Suprapubic skin (tissue), 4 donors: ENCODE measurements at places on chromosomes 5 and 9.

DNA sequence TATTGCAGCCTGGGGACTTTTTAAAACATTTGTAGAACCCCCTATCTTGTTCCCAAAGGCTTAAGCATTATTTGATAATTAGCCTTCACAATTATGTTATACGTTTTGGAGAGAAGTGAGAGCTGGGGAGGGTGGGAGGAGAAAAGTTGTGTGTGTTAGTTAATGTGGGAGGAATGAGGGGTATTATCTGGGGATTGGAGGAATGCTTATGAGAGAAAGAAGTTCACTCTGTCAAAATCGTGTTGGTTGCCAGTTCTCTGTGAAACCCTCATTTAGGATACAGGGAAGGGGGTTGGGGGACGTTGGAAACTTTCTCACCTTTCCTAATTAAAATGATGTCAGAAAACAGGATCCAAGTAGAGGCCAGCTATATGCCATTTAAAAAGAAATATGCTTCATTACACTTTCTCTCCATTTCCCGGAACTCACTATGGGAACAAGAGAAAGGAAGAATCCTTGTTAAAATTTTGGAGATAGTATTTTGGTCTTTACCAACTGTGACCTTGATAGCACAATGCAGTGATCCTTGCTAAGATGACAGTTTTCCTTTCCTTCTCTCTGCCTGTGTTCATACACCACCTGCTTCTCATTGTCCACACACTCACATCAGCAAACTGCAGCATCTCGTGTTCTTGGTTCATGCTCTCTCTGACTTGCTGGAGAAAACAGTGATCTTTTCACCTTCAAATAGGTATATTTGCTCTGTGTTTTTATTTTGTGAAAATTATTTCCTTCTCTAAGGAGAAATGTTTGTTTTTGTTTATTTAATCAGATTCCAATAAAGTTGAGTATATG is 336.7 kb upstream of the CLINT1 start:
- H3K36me3 ChIP-seq, result no peaks in the 10 kb centered on the region
- no peaks in the 10 kb centered on the region for H3K4me1 ChIP-seq
- no peaks in the 10 kb centered on the region for H3K27me3 ChIP-seq
- no peak overlapping the region for H3K27ac ChIP-seq
- DNase-seq, result no peak

- H3K36me3 ChIP-seq, result no peaks in the 10 kb centered on the region
- no peaks in the 10 kb centered on the region for H3K27me3 ChIP-seq
- H3K27ac ChIP-seq, result no peak overlapping the region
- H3K4me1 ChIP-seq, result peaks cover 5% of the 10 kb centered on the region
Observed at GRCh38 chr5:86983208-86983607, 284.5 kb upstream of the RASA1 start.

DNA sequence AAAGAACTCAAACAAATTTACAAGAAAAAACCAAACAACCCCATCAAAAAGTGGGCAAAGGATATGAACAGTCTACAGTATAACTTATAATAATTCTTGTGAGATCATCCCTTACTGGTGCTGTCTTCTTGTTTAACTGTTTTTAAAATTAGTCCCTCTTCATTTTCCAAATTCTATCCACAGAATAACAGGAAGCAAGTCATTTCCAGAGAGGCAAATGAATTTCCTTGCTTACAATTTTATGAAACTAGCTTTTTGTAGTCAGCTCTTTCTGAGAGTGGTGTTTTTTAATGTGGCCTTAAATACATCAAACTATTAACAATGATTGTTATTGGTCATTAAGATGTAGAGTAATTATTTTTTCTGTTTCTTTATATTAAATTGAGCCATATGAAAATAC is 40.6 kb downstream of the FAM174A start:
- H3K36me3 ChIP-seq, result peaks cover 3% of the 10 kb centered on the region
- H3K27ac ChIP-seq, result no peak overlapping the region
- DNase-seq, result no peak
- no peaks in the 10 kb centered on the region for H3K4me1 ChIP-seq
- no peaks in the 10 kb centered on the region for H3K27me3 ChIP-seq

GRCh38 chr9:129879103-129879699 is 43.9 kb downstream of the USP20 start:
- no peak for DNase-seq
- H3K36me3 ChIP-seq, result peaks cover 28% of the 10 kb centered on the region
- no peaks in the 10 kb centered on the region for H3K27me3 ChIP-seq

DNA sequence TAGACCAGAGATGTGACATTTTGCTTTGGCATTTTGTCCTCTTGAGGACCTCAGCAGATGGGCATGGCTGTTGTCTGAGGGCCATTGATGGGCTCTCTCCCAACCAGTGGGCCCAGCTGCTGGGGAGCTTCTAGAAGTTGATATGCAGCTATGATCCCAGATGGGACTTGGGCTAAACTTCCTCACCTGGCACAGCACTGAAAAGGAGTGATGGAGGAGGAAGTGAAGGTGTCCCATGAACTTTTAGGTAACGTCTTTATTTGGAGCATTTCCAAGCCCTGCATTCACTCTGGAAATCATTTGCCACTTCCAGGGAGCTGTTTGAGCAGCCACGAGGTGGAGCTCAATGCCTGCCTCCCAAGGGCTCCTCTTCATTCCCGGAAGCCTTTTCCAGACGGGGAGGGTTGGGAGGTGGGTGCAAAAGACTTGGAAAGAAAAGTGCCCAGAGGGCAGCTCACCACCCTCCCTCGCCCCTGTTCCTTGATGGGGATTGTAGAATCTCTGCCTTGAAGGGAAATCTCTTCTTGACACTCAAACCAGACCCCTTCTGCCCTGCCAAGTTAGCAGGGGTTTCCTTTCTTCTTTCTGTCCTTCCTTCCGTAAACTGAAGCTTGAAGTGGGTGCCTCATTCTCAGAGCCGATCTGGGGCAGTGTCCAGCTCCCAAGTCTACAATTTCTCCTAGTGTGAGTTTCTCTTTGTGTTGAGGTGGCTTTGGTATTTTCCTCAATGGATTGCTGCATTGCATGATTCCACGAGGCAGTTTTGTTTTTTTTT is 18.1 kb upstream of the NEUROG1 start:
- H3K27ac ChIP-seq, result no peak overlapping the region
- no peaks in the 10 kb centered on the region for H3K4me1 ChIP-seq
- no peak for DNase-seq
- H3K4me3 ChIP-seq, result no peak overlapping the region
- H3K27me3 ChIP-seq, result peaks cover 24% of the 10 kb centered on the region

- H3K27me3 ChIP-seq, result no peaks in the 10 kb centered on the region
- H3K27ac ChIP-seq, result no peak overlapping the region
- H3K4me1 ChIP-seq, result no peaks in the 10 kb centered on the region
- H3K36me3 ChIP-seq, result no peaks in the 10 kb centered on the region
- H3K4me3 ChIP-seq, result no peak overlapping the region
Observed at GRCh38 chr9:82721593-82721992, 341.3 kb downstream of the RASEF start.

- no peaks in the 10 kb centered on the region for H3K27me3 ChIP-seq
- H3K4me1 ChIP-seq, result no peaks in the 10 kb centered on the region
- no peaks in the 10 kb centered on the region for H3K36me3 ChIP-seq
- no peak overlapping the region for H3K4me3 ChIP-seq
Observed at GRCh38 chr9:1531424-1531823, 481.3 kb downstream of the DMRT2 start.

- no peaks in the 10 kb centered on the region for H3K36me3 ChIP-seq
- peaks cover 24% of the 10 kb centered on the region for H3K4me1 ChIP-seq
- no peak overlapping the region for H3K4me3 ChIP-seq
- DNase-seq, result peak; percentile 38
- H3K27me3 ChIP-seq, result no peaks in the 10 kb centered on the region
Observed at GRCh38 chr5:135608361-135608760, 29.6 kb upstream of the CXCL14 start.

GRCh38 chr5:119708076-119708790 is 78.9 kb downstream of the FAM170A start:
- no peaks in the 10 kb centered on the region for H3K27me3 ChIP-seq
- no peak for DNase-seq
- no peak overlapping the region for H3K4me3 ChIP-seq
- H3K4me1 ChIP-seq, result no peaks in the 10 kb centered on the region

- no peaks in the 10 kb centered on the region for H3K36me3 ChIP-seq
- DNase-seq, result peak; percentile 87
- H3K4me1 ChIP-seq, result peaks cover 63% of the 10 kb centered on the region
- peaks cover 2% of the 10 kb centered on the region for H3K27me3 ChIP-seq
Observed at GRCh38 chr9:136093995-136094881, 851 bp downstream of the NACC2 start.

DNA sequence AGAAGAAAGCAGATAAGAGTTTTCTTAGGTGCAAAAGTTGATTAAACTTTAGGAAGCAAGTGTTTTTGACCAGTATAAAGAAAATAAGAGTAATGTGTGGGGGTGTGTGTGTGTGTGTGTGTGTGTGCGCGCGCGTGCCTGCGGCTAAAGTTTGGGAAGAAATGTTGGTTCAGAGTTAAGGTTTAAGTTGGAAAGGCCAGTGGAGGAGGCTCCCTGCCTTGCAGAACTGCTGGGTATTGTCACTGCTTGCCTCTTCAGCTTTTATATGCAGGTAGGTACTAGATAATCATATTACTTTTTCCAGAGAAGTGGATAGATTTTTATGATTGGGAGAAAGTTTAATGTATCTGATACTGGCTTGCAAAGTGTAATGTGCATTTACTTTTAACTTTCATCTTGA is 2.0 kb downstream of the PIK3R1 start:
- peak overlapping the region; percentile 91 for H3K4me3 ChIP-seq

DNA sequence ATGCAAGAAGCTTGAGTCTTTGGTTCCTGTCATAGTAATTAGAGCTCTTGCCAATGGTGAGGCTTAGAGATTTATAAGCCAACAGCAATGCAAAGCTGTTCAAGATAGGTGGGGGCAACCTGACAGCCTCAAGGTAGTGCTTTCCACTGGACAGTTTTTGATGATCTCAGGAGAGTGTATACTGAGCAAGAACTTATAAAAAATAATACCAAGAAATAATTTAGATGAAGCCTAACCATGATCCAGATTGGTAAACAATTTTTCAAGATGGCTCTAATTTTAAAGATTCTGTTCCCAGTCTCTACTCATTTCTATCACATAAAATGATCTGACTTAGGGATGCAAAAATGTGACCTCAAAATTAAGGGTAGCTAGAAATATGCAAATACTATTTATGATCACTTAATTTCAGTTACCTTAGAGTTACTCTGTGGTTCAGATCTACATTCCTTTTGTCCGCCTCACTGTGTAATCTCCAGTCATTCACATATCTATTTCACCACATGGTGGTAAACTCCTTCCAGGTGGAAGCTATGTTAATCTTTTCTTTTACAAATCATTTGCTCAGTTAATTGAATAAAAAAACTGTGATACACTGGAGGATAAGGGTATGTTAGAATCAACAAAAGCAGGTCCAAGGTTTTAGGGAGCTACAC is 1228.0 kb upstream of the C9orf72 start:
- H3K27me3 ChIP-seq, result no peaks in the 10 kb centered on the region
- no peaks in the 10 kb centered on the region for H3K36me3 ChIP-seq
- no peak overlapping the region for H3K4me3 ChIP-seq

DNA sequence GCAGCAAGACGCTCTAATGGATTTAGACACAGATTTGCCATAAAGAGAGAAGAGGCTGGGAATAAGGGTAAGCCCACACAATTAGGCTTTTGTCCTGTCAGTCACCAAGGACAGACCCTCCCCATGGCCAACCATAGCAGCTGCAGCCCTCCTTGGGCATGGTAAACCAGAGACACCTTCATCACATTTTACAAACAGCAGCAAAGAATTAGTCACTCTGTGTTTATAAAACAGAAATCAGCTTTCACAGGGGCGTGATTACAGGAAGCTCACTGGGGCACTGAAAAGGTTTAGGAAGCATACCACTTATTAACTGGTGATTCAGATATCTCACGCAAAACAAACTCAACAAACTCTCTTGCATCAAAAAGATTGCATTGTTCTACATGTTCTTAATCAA is 37.3 kb upstream of the ZNF622 start:
- no peaks in the 10 kb centered on the region for H3K36me3 ChIP-seq
- H3K4me1 ChIP-seq, result peaks cover 1% of the 10 kb centered on the region
- no peaks in the 10 kb centered on the region for H3K27me3 ChIP-seq
- no peak for DNase-seq
- H3K27ac ChIP-seq, result no peak overlapping the region

GRCh38 chr9:136847826-136848392 is 1.3 kb upstream of the PHPT1 start:
- peak overlapping the region; percentile 72 for H3K4me3 ChIP-seq
- peaks cover 68% of the 10 kb centered on the region for H3K4me1 ChIP-seq
- peak overlapping the region; percentile 85 for H3K27ac ChIP-seq
- DNase-seq, result peak; percentile 95
- peaks cover 40% of the 10 kb centered on the region for H3K27me3 ChIP-seq
- H3K36me3 ChIP-seq, result peaks cover 5% of the 10 kb centered on the region

DNA sequence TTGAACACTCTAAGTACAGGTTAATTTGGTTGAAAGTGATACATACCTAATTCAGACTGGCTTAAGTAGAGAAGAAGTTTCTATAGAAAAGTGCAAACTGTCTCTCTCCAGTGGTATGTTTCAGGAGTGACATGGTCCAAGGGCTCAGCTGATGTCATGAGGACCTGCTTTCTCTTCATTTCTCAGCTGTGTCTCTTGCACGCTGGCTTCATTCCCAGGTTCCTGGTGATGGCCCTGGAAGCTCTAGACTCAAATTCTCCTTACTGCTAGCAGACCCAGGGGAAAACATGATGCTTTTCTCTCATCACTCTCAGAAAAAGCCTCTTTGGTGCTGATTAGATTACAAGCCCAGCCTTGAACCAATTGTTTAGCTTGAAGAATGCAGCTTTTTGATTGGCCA is 211.9 kb upstream of the CLINT1 start:
- no peaks in the 10 kb centered on the region for H3K27me3 ChIP-seq
- no peaks in the 10 kb centered on the region for H3K36me3 ChIP-seq
- DNase-seq, result no peak

DNA sequence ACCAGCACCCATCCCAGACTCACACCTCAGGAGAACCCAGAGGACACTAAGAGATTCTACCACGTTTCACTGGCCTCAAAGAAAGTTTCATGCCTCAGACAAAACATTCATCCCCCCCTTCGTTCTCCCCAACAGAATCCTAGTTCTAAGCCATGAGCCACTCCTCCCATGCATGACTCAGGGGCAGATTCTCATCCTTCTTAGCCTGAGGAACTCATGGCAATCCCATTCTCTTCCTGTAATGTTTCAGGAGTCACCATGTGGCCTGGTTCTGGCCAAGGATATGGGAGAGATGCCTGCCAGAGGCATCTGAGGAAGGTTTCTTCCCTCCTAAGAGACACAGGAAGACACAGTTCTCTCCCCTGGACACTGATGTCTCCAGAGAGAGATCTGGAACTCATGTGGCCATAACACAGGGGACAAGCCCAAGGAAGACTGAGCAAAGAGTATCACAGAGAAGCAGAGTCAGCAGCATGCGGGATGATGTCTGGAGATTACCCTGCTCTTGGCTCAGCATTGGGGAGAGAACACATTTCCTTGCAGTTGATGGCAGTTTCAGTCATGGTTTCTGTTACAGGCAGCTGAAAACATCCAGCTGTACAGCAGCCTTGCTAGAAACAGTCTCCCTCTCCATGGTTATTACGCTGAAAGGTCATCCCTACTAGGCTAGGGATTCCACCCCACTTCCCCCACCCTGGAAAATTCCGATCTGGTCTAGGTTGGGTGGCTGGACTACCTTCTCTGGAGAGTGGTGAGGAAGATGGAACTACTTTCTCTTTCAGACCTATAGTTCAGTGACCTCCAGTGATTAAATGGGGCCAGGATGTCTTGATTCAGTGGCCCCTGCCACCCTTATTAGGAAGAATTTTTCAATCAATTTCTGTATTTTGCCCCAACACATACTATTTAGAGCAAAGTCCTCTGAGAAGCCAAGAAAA is 115.4 kb downstream of the ZNF608 start:
- peaks cover 4% of the 10 kb centered on the region for H3K4me1 ChIP-seq
- no peaks in the 10 kb centered on the region for H3K27me3 ChIP-seq
- no peaks in the 10 kb centered on the region for H3K36me3 ChIP-seq
- no peak for DNase-seq
- H3K4me3 ChIP-seq, result no peak overlapping the region
- H3K27ac ChIP-seq, result no peak overlapping the region

GRCh38 chr5:149651686-149652085 is 70.4 kb downstream of the ARHGEF37 start:
- H3K27me3 ChIP-seq, result no peaks in the 10 kb centered on the region
- no peaks in the 10 kb centered on the region for H3K4me1 ChIP-seq
- no peak for DNase-seq
